T-helper 2 cell treated with Interferon-gamma antibody and Interleukin-4, amounts not matched to agents 5 μg/mL and 100 μg/mL, for 36 hours (primary cell): ENCODE measurements at places on chromosomes 3 and 15.
A peak's percentile ranks its signal among the peaks of the same experiment; 100 is the strongest.

- H3K4me3 ChIP-seq, result no peak overlapping the region
- H3K27ac ChIP-seq, result no peak overlapping the region
- DNase-seq, result no peak
- H3K27me3 ChIP-seq, result peaks cover 10% of the 10 kb centered on the region
- peaks cover 12% of the 10 kb centered on the region for H3K4me1 ChIP-seq
Measured at GRCh38 chr15:31502541-31503229, 176.1 kb downstream of the KLF13 start.

DNA sequence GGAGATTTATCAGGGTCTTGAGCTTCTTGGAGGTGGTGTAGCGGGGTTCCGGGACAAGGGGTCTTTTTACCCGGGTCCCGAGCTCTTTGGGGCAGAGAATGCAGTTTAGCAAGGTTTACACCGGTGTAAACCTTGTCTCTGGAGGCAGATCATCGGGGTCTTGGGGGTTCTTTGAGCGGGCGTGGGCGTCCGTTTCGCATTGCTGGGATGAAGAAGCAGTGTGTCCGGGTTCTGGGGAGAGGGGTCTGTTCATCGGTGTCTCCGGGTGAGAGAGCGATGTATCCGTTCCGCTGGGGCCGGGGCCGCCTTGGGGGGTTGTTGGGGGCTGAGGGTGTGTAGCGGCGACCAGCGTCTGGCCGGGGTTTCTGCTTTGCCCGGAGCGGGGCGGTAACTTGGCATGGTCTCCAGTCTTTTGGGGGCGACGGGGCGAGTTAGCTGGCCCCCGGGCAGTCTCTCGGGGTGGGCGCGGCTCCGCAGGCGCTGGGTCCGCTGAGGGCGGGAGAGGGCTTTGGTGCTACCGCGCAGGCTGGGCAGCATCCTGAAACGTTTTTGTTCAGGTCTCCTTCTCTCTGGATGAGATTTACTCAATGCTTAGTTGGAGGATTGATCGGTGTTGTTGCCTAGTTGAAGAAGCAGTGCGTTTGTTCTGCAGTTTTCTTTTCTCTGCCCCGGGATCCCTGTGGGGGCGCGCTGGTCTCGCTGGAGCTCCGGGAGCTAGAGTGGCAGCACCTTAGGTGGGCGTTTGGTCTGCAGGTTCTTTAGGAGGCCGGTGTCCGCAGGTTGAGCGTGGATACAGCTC, 843 bp downstream of the GLCE start:
- H3K4me3 ChIP-seq, result peak overlapping the region; percentile 95
- peaks cover 13% of the 10 kb centered on the region for H3K4me1 ChIP-seq
- no peaks in the 10 kb centered on the region for H3K36me3 ChIP-seq
- no peak for DNase-seq
- H3K27me3 ChIP-seq, result peaks cover 42% of the 10 kb centered on the region

DNA sequence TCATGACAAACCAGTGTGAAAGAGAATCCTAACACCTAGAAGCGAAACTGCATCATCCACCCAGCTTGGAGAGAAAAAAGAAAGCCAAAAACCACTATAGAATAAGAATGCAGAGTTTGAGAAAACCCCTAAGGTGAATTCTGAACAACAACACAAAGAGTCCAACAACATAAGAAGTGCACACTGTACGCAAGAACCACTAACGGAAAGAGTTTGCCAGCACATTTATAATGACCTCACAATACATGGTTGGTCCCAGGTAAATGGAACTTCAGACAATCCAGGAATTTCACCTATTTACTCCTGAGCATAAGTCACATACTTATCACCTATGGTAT, 128.3 kb upstream of the BHLHE40 start:
- peaks cover 3% of the 10 kb centered on the region for H3K27me3 ChIP-seq
- H3K4me3 ChIP-seq, result peak overlapping the region; percentile 81
- peaks cover 79% of the 10 kb centered on the region for H3K4me1 ChIP-seq
- H3K36me3 ChIP-seq, result peaks cover 31% of the 10 kb centered on the region
- peak overlapping the region; percentile 95 for H3K27ac ChIP-seq

GRCh38 chr3:79052054-79052681, 715.6 kb downstream of the ROBO1 start:
- H3K4me3 ChIP-seq, result no peak overlapping the region
- DNase-seq, result no peak
- H3K36me3 ChIP-seq, result no peaks in the 10 kb centered on the region
- H3K27me3 ChIP-seq, result no peaks in the 10 kb centered on the region
- H3K4me1 ChIP-seq, result no peaks in the 10 kb centered on the region
- no peak overlapping the region for H3K27ac ChIP-seq

DNA sequence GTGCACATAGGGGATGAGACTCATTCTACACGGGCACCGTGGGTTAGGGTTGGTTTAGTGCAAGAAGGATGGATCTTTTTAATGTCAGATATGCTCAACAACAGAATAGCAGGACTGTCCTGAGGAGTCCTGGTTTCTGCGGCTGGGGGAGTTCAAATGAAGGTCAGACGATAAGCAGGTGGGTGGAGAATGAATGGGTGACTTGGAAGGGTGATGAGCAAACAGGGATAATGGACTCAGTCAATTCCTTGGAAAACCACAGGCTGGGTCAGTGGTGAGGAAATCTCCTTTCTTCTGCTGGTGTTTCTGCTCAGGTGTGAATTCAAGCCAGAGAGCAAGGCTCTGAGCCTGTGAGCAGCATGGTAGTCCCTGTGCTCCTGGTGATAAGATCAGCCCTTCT, 59.9 kb downstream of the MESD start:
- H3K4me1 ChIP-seq, result peaks cover 4% of the 10 kb centered on the region
- peaks cover 2% of the 10 kb centered on the region for H3K36me3 ChIP-seq
- no peak overlapping the region for H3K27ac ChIP-seq
- H3K4me3 ChIP-seq, result no peak overlapping the region

DNA sequence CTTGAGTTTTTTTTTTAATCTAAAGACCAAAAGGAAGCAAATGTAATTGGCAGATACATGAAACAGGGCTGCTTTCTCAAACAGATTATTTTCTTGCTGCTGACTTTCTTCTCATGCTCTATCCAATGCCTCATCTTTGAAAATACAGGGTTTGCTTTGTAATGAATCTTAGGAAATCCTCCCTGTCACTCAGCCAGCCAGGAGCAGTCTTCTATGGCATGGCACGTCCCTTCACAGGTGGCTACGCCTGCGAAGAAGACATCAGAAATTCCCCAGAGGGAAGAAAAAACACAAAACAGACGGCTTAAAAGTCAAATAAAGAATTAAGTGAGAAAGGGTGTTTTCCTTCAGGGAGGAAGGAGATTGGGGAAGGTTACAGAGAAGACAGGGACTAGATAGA, 242.5 kb downstream of the IGSF11 start:
- no peaks in the 10 kb centered on the region for H3K36me3 ChIP-seq
- no peak overlapping the region for H3K27ac ChIP-seq
- DNase-seq, result no peak
- H3K27me3 ChIP-seq, result no peaks in the 10 kb centered on the region
- no peaks in the 10 kb centered on the region for H3K4me1 ChIP-seq
- H3K4me3 ChIP-seq, result no peak overlapping the region
